ENCODE measurements at places on chromosomes 2 and 18.

DNA sequence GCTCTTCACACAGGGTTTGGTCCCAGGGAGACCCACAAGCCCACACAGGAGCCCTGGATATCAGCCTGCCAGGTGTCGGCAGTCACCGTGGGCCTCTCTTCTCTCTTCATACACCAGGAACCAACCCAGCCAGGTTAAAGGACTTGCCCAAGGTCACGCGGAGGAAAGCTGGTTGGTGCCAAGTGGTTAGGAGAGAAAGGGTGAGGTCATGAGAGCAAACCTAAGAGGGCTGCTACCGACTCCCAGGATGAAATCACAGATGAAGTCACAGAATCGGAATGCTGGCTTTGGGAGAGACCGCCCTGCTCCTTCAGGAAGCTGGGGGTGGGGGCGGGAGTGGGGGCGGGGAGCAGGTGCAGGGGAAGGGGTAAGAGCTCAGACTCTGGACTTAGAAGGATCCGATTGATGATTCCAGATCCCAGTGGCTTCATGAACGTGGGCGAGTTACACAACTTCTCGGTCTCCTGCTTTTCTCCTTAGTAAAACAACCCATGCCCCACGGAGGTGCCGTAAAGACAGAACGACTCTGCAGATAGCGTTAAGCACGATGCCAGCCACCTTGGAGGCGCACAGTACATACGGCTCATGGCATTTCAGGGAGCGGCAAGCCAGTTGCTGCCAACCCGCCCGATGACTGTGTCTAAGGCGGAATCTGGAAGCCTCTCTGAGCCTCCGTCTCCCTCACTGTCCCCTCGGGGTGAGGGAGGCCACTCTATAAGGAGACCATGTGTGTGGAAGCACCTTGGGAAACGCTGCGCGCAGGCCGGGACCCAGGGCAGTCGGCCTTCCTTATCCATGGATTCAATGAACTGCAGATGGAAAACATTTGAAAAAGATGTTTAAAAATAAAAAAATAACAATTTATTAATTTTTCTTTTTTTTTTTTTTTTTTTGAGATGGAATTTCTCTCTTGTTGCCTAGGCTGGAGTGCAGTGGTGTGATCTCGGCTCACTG lies 23.0 kb upstream of the TAF1B start:
- no peak for DNase-seq

DNA sequence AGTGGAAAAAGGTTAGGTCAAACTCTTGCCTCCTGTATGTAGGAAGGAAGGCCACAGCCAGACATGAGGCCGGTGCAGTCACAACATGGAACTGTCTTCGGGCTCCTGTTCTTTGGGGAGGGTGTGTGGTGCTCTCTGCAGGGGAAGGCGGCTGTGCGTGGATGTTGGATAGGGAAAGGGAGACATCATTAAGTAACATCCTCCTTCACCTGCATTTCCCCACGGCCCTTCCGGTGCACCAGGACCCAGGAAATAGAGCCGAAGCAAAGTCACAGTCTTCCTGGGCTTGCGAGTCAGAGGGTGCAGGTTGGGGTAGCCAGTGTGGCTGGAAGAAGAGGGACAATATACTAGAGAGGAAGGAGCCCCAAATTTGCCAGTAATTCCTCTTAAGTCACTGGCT lies 78.9 kb upstream of the SMAD7 start:
- DNase-seq, result no peak

- no peak for DNase-seq
Observed at GRCh38 chr18:67260841-67261240, 255.7 kb downstream of the DSEL start.

GRCh38 chr18:46622999-46623398 lies 34.0 kb downstream of the LOXHD1 start:
- no peak for DNase-seq

DNA sequence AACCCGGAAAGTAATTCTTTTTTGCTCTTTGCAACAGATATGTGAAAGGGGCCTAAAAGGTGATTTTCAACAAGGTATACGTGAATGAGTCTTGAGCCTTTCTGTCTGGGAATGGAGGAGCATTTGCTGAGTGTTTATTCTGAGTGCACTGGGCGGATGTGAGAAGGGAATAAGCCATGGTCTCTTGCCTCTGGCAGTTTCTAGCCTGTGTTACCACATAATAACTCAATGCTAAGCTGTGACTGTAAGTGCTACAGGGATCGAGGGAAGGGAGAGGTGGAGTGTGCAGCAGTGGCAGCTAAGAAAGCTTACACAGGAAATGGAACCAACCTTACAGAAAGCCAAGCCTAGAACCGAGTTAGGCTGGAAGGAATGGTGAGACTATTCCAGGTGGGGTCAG lies 444.3 kb downstream of the SLC4A3 start:
- DNase-seq, result no peak

DNA sequence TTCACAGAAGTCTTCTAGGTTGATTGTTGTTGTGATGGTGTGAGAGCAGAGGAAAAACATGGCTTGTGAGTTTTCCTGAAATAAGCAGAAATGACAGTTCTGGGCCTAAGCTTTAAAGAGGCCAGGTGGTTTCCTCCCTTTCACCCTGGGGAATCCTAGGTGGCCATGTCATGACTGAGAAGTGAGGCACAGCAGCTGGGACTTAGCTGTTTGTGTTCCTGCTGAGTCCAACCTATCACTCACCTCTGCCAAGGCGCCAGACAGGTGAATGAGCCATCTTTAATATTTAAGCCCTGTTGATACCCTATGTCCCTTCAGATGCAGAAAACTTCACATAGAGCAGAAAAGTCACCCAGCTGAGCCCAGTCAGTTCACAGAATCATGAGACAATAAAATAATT lies 384.4 kb downstream of the SLC4A3 start:
- no peak for DNase-seq

DNA sequence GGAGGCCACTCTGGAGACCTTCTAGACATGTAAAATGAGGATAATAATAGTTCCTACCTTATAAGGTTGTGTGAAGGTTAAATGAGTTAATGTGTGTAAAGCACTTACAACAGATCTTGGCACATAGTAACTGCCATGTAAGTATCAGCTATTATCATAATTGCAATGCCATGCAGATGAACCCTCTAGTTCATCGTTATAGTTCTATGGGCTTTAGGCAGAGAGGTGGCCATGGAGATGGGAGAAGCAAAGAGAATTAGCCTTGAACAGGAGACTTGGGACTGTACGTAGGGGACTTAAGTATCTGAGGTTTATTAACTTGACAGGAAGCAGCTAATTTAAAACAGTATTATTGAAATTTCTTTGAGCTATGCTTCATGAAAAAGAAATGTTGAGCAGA lies 151.8 kb downstream of the PIK3C3 start:
- DNase-seq, result no peak

DNA sequence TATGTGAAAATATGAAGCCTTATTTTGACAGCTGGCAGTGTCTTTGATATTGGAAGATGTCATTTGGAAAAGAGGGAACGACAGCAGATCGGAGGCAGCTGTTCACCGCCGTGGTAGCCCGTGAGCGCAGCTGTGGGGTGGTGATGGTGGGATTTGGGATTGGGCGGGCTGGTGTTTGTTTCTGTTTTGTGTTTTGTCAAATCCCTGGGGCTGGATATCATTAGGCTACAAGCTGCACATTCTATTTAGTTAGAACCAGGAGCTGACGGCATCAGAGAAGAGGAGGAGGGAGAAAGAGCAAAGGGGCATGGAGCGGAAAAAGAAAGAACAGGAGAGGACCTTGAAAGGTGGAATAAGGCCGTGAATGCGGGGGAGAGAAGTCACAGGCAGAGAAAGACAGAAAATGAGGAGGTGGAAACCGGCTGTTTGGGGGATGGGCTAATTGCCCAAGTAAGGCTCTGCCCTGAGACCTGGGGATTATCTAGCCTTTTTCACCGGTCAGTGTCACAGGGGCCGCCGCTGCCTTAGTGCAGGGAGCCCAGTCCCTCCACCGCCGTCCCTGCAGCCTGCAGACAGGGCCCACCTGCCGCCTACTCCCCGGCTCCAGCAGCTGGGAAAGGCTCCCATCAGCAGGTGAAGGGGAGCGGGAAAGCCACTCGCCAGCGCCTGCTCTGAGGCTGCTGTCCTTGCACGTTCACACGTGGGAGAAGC lies 88.0 kb downstream of the ZCCHC2 start:
- DNase-seq, result no peak

- no peak for DNase-seq
Observed at GRCh38 chr2:16664809-16665747, 556 bp downstream of the CYRIA start.

DNA sequence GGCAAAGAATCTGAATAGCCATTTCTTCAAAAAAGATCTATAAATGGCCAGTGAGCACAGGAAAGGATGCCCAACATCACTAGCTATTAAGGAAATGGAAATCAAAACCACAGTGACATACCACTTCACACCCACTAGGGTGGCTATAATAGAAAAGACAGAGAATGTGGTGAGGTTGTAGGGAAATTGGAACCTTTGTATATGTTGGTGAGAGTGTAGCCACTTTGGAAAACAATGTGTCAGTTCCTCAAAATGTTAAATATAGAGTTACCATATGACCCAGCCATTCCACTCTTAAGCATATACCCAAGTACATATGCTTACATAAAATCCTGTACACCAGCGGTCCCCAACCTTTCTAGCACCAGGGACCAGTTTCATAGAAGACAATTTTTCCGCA lies 152.8 kb downstream of the SMAD2 start:
- DNase-seq, result no peak

DNA sequence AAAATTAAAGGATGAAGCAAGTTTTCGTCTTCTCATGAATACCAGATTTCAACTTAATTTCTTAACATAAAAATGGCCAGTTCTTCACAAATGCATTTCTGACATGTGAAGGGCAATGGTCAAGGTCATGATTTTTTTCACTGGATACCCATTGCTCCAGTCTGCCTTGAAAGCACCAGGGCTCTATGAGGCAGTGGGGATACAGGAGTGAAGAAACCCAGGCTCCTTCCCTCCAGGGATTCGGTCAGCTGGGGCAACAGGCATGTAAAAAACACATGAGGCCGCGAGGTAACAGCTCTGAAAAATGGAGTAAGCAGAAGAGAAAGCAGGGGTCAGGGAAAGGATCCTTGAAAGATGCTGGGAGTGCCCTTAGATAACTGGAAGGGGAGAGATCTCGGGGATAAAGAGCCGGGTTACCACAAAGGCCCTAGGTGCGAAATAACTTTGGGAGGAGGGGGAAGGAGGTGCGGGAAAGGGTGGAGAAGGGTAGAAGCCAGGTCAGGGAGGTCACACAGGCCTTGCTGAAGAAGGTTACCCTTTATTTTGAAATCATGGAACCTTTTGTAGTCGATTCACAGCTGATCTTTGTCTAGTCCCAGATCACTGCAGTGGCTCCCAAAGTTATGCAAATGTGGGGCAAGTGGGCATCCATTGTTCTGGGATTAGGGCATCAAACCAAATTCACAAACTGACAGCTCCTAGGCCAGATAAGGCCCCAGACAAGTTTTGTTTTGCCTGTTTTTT lies 5.2 kb upstream of the SPRED2 start:
- no peak for DNase-seq

DNA sequence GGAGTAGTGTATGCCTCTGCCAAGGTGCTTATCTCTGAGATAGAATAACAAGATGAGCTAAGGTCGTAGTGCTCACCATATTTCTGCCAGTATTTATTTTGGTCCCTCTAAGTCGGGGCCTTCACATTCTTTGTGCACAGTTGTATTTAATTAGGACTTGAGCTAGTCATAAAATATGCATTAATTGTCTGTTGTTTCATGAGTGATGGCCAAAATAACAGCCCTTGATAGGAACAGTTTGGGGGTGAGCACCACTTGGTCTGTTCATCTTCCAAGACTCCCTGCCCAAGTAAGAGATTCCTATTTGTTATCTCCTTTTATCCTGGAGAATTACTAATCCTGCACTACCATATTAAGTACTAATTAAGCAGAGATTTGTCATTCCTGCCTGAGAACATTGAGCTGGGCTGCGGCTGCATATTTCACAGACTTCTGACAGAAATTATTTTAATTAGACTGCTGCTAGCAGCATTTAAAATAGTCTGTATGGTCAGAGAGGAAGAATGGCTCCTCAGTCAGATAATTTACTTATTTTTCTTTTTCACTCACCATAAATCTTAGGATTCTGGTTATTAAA lies 435.1 kb downstream of the MTX2 start:
- no peak for DNase-seq

DNA sequence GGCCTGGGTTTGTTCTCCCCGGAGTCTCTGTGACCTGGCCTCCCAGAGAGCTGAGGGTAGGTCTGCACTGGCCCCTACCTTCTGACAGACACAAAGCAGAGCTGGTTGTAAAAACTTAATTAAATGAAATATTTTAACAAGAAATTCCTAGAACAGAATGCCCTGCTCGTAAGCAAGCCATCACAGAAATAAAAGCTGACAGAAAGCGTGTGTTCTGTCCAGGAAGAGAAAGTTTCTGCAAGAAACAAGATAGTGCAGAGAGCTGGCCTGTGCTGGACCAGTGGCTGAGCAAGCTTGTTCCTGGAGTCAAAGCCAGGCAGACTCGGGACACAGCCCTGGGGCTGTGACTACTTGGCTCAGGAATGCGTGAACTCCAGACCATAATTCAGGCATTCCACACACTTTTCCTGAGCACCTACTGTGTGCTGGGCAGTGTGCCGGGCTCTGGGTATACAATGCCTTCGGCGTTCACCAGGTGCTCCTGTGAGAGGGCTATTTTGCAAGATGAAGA lies 51.6 kb downstream of the APOB start:
- DNase-seq, result no peak

DNA sequence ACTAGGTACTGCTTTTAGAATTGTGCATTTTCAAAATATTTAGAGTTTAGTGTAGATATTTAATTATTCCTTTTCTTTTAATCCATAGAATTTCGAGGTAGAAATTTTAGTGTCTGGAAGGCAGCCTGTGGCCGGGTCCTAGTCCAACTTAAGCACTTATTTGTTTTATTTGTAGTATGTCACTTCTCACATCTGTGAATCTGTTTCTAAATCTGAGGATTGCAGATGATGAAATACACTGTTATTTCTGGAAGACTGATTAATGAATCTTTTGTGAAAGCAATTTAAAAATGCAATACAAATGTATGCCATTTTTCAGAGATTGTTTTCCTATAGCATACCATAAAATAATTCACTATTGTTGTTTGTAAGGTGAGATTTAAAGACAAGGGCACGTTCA lies 483.9 kb upstream of the TRIB2 start:
- no peak for DNase-seq

DNA sequence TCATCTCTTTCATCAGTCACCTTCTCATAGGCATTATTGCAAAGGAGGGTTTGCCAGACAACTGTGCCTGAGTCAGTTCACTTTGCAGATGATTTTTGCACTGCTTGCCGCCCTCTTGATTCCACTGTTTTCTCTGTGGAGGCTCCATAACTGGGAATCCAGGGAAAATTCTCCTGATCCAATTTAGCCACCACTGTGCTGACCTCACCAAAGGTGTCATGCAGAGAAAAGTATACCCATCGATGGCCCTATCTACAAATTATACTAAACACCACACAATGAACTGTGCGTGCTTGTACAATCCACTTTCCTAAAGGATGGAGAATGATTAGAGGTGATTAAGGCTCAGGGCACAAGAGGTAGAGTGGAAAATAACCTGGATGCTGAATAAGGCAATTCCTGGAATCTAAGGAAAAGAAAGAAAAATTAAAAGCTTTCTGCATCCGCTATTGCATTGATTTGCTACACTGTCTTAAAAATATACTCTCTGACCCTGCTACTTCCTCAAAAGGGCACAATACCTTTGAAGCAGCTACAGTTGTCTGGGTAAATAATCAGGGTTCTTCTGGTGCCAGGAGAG lies 409.4 kb downstream of the RIT2 start:
- DNase-seq, result no peak

- DNase-seq, result no peak
Observed at GRCh38 chr2:225190987-225191386, 148.7 kb upstream of the DOCK10 start.

Data from activated CD4-positive, alpha-beta T cell treated with anti-CD3 and anti-CD28 coated beads, Interleukin-2, amount 50 U/mL, for 48 hours (primary cell).